Brain pericyte (primary cell): ENCODE measurements at places on chromosomes 7 and 10.

GRCh38 chr10:97686301-97686961 lies 610 bp downstream of the AVPI1 start:
- no peak for DNase-seq

- DNase-seq = no peak
Observed at GRCh38 chr10:83647526-83647925, 491.8 kb upstream of the GHITM start.

GRCh38 chr10:96395931-96396877 lies 37.4 kb upstream of the OPALIN start:
- DNase-seq = peak; percentile 15

DNA sequence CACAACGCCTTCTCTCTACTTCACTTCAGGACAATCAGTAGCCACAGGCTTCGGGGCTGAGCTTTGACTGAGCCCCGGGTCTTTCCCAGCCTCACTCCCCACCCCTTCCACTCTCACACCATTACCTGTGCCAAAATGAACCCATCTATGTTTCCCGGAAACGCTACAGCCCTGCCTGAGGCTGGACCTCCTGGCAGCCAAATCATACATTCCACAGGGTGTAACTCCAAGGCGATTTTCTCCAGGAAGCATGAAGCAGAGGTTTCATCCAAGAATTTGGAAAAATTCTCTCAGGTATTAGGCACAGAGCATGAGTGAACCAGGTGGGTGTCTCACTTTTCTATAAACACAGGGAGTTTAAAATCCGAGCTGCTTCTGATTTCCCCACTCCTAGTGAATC lies 286.3 kb downstream of the TNS3 start:
- no peak for DNase-seq

DNA sequence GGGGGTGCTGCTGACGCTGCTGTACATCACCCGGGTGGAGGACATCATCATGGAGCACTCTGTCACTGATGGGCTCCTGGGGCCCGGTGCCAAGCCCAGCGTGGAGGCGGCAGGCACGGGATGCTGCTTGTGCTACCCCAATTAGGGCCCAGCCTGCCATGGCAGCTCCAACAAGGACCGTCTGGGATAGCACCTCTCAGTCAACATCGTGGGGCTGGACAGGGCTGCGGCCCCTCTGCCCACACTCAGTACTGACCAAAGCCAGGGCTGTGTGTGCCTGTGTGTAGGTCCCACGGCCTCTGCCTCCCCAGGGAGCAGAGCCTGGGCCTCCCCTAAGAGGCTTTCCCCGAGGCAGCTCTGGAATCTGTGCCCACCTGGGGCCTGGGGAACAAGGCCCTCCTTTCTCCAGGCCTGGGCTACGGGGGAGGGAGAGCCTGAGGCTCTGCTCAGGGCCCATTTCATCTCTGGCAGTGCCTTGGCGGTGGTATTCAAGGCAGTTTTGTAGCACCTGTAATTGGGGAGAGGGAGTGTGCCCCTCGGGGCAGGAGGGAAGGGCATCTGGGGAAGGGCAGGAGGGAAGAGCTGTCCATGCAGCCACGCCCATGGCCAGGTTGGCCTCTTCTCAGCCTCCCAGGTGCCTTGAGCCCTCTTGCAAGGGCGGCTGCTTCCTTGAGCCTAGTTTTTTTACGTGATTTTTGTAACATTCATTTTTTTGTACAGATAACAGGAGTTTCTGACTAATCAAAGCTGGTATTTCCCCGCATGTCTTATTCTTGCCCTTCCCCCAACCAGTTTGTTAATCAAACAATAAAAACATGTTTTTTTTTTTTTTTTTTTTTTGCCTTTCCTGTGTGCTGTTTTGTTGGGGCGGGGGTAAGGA lies 55.8 kb downstream of the TSPAN15 start:
- no peak for DNase-seq

GRCh38 chr10:84537447-84537931 lies 209.1 kb downstream of the CCSER2 start:
- DNase-seq = no peak
